Central memory CD4-positive, alpha-beta T cell (primary cell): ENCODE measurements at places on chromosomes 16 and 17.

- DNase-seq = peak; percentile 27
Observed at GRCh38 chr17:77096570-77097214, 44.1 kb upstream of the SEC14L1 start.

DNA sequence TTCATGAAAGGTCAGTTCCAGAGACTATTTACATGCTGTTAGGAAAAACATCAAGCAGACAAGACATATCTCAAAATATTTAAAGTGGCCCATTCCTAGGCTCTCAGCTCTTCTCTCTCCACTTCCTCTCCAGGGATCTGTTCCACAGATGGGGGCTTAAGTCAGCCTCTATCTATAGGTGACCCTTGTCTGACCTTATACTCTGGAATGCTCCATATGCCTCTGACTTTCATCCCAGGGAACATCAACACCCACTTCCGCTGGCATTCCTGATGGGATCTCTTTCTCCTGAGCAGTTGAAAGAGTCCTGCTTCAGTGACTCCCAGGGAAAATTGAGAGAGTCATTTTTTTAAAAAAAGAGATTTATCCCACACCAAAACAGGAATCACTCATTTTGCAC is 11.5 kb upstream of the WIPI1 start:
- DNase-seq = no peak

GRCh38 chr16:4825196-4825595 is 21.9 kb downstream of the GLYR1 start:
- DNase-seq = no peak

- no peak for DNase-seq
Observed at GRCh38 chr16:87812200-87812656, 46.4 kb upstream of the KLHDC4 start.

DNA sequence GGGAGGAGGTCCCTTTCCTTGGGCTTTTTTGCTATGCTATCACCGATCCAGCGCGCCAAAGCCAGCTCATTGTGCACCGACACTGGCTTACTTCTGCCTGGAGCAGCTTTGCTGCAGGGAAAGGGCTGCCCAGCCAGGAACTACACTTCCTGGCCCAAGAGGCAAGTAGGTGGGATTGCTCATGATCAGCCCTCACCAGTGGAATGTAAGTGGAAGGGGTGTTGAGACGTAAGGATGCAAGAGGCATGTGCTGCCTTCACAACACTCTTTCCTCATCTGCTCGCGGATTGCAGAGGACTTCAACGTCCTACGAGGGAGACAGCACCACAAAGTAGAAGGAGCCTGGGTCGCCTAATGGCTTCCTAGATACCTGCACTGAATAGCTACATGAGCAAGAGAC is 104.3 kb upstream of the FOXF1 start:
- no peak for DNase-seq
